RKO (cell line): ENCODE measurements at places on chromosomes 5 and 9.

DNA sequence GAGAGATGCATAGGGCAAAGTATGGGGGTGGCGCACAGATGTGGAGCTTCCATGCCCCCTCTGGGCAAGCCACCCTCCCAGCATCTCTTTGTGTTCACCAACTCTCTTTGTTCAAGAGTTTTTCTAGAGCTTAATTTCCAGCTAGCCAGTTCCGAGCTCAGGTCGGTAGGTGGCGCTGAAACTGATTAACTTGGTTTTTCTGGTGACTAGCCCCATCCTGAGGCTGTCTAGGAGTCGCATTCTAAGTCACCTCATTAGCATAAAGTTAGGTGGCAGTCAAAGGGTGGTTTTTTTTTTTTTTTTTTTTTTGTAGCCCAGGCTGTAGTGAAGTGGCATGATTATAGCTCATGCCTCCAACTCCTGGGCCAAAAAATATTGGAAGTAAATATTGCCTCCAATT, 476.4 kb downstream of the KDM4C start:
- DNase-seq = peak; percentile 66

DNA sequence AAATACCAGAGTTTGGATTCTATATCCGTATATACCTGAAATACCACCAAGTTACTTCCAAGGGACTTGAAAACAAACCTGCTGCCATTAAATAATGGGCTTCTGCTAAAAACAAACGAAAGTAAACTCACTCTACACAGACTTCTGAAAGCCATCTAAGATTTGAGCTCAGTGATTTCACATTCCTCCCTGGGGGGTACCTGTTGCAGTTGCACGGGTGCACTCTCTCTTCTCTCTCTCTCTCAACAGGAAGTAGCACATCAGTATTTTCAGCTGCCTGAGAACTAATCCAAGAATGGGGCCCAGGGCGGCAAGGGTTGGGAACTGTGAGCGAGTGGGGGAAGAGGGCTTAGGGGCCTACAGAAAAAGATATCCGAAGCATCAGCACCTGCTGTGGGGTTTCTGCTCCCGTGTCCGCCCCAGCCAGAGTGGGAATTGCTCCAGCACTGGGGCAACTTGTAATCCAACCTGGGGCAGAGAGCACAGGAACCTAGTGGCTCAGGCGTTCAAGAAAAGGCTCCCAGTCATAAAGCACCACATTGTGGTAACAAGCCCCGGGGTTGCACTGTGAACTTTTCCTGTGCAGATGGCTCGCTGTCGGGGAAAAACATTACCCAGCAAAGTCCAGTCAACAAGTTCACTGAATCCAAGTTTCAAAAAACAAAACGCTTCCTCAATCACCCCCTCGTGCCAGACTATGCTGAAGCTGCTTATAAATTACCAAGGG, 99.8 kb downstream of the EFNA5 start:
- DNase-seq = no peak

GRCh38 chr9:37943345-37944265, 39.7 kb upstream of the SLC25A51 start:
- no peak for DNase-seq

GRCh38 chr9:114906922-114907571, 23.3 kb downstream of the TNFSF8 start:
- peak; percentile 65 for DNase-seq

GRCh38 chr5:159645179-159645846, 271.0 kb upstream of the ADRA1B start:
- no peak for DNase-seq

- no peak for DNase-seq
Observed at GRCh38 chr5:137291436-137291835, 207.7 kb downstream of the SPOCK1 start.
